AG04450 (cell line): ENCODE measurements at places on chromosomes 13 and 19.
A peak's percentile ranks its signal among the peaks of the same experiment; 100 is the strongest.

DNA sequence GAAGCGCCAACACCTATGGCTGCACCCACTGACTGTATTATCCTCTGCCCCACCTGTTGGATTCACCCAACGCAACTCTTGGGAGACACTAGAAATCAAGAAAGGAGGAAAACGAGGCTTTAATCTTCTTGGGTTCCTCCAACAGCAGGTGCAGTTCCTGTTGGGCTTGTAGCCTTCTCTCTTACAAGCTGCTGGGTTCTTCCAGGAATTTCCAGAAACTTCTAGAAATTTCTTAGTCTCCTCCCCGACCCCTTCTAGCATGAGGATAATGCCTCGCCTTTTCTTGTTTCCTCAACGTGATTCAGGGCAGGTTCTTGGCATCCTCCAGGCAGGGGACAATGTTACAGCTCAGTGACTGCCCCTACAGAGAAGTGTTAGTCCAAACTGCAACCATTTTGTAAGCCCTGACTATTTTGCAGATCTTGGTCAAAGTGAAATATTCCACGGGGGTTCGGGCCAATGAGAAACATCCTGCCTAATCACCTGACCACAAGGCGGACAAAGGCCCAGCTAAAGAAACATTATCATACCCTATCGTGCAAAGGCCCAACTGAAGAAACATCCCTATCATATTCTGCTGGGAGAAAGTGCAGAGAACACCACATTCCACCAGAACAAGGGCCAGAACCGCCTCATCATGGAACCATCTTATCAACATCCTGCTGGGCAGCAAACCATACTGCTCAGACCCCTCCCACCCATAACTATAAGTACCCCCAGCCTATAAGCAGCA, 614 bp upstream of the PNMA8A start:
- no peak for DNase-seq

- DNase-seq = no peak
Measured at GRCh38 chr19:13089139-13089856, 13.4 kb downstream of the LYL1 start.

DNA sequence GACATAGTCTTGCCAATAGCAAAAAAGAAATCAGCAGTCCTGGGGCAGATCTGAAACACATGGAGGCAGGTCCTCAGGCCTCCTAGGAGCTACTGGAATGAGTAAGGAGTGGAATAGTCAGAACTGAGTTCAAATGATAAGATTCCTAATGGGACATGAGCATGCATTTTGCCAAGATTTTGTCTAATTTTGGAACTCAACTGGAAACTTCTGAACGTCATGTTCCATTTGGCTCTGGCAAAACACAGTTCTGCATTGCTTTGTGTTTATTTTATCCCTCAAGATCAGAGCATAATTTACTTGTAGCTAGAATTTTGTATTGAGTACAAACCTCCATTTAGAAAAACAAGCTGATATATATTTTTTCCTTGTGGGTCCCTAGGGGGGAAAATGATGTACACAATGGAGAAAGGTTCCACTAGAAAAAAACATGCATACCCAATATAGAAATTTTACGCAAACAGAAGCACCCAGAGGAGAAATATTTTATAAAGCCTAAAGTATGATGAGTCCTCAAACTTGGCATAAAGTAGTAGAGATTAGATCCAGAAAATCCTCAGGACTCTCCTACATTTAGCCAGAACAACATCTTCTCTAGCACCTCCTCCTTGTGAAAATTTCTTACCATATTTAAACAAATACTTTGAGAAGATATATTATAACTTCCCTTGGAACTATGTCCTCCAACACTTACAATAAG, 149.0 kb upstream of the SERP2 start:
- no peak for DNase-seq

- DNase-seq = no peak
Measured at GRCh38 chr13:68369739-68370138, 1139.6 kb upstream of the PCDH9 start.

- no peak for DNase-seq
Measured at GRCh38 chr13:24745861-24746617, 17.9 kb upstream of the RNF17 start.

GRCh38 chr19:23758187-23759074, at the start of gene ZNF681:
Gene ZNF681 (minus strand): TSS chr19:23758891. CDS start chr19:23758749, 142 bp downstream.
- peak; percentile 61 for DNase-seq

DNA sequence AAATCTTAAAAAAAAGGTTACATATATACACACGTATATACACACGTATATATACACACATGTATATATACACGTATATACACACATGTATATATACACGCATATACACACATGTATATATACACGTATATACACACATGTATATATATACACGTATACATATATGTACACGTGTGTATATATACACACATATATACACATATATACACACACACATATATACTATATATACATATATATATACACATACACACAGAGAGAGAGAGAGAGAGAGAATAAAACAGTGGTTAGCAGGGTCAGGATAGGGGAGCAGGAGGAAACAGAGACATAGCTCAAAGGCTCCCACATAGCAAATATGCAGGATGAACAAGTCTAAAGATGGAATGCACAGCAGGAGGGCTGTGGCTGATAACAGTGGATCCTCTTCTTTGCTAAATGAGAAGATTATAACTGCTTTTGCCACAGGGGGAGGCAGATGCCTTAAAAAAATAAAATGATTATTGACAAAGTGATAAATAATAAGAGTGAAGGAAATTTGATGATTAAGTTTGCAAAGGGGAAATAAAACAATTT, 714.5 kb downstream of the UQCRFS1 start:
- DNase-seq = no peak

GRCh38 chr13:30746791-30747190, 11.4 kb downstream of the ALOX5AP start:
- DNase-seq = no peak

DNA sequence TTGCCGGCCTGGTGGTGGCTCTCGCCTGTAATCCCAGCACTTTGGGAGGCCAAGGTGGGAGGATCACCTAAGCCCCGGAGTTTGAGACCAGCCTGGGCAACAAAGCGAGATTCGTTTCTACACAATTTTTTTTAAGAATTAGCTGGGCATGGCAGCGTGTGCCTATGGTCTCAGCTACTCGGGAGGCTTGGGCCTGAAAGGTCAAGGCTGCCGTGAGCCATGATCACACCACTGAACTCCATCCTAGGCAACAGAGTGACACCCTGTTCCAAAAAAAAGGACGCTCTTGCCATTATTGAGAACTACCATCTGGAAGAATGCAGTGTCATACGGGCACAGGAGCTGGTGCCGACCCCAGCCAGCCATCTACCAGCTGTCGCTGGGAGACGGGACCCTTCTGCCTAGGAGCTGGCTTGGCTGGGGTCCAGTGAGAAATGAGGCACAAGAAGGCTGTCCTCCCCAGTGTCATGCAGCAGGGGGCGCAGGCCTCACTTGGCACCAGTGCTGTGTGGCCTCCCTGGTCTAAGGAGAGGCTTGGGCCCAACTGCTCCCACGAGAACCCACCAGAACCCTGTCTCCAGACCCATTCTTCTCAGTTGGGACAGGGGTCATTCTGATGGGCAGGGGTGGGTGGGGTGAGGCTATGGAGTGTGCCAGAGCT, 12.2 kb upstream of the RELB start:
- peak; percentile 8 for DNase-seq

DNA sequence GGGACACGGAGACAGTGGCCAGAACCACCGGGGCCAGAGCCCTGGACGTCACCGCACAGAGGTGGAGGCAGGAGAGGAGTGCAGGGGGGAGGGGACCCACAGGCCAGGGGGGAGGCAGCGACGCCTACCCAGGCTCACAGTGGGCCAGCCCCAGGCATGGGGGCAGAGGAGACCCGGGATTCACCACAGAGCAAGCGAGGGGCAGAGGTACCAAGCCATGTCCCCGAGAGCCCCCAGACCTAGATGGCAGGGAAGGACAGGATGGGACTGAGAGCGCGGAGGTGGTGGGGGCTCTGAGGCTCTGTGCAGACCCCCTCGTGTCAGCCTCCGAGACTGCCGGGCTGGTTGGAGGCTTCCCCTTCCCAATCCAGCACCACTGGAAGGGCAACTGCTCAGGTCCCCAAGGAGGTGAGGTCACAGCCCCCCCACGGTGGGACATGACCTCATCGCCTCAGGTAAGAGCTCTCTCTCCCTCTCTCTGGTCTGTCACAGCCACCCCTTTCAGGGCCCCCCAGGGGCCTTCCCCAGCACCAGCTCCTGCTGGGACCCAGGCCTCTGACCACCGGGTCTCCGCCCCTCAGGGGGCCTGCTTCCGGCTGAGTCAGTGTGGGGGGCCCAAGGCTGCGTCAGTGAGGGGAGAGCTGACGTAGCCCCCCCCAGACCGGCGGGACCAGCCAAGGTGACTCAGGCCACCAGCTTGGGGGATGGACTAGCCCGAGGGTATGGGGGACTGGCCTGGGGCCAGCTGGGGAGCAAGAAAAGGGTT, 2.2 kb upstream of the IL11 start:
- no peak for DNase-seq

DNA sequence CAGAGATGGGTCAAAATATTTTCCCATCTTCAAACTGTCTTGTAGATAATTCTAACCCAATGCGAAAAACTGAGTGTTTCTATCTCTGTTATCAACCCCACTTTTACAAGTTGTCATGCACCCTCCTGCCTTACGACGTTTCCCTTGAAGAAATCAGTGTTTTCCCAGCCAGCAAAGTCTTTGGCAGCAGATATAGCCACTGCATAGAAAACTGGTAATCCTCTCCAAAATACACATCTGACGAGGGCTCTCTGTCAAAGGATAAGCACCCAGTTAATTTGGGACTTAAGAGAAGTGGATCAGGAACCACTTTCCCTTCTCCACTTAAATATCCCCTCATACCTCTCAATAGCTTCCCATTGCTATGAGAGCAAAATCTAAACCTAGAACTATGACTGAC, 351.9 kb upstream of the MIR17HG start:
- no peak for DNase-seq

DNA sequence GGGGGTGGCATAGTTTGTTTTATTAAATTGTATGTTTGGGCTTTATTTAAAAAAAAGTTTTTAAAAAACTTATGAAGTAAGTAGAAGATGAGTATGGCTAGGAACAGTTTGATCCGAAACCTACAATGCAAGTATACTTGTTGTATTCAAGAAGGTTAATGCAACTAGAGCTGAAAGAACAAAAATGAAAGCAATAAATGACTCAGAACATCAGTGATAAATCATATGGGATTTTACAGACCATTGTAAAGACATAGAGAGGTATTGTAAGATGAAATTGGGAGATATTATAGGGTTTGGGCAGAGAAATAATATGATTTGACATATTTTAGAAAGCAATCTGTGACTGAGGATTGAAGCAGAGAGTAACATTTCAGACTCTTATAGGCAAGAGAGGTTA, 1135.3 kb downstream of the SLITRK5 start:
- no peak for DNase-seq

DNA sequence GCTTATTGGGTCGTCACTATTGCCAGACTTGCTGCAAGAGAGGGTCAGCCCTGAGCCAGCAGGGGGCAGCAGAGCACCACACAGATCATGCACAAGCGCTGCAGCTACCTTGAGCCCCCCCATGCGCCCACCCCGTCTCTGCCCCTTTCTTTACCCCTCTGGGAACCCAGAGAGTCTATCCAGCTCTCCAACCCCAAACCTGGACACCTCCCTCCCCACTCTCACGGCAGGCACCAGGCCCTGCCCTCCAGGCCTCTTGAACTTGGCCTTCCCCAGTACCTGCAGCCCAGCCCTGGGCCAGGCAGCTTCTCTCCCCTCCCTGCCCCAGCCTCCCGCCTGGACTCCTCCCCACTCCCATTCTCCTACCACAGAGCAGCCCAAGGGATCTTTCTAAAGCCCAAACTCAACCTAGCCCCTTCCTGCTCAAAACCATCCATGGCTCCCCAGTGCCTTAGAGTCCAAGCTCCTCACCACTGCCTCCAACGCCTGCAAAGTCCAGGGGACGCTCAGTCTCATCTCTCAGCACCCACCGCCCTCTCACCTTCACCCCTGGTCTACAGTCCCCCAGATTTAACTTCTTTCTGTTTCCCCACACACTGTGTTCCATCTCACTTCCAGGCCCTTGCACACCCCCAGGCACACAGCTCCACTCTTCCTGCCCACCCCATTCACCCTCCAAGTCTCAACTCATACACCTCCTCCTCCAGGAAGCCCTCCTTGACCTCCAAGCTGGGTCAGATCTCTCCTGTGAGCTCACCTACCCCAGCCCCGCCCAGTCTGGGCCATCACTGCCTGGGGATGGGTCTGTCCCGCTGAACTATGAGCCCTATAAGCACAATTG, 9.4 kb upstream of the CEACAM16 start:
- peak; percentile 34 for DNase-seq

DNA sequence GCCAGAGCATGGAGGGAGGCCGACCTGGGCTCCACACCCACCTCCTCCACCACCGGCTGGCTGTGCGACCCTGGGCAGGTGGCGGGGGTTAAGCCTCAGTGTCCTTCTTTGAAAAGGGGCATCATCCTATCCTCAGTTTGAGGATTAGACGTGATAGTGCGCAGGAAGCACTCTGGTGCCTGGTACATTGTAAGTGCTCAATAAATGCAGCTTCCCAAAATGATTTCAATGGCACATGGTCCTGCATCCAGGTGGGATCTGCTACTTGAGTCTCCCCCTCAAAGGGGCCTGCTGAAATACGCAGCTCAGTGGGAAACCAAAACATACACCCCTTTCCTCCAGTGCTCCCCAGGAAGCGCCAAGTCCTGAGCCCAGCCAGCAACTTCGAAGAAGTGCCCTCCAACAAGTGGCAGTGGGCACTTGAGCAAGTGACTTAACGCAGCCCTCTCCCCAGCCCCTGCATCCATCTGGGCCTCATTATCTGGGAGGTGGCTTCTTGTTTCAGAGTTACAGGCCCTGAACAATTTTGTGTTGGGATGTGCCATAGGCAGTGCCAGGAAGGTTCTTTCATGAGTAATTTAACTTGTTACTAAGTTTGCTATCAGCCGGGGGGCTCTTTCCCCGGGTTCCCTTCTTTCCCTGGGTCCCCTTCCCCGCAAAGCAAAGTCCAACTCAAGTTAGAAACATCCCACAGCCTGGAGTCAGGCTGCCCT, 17.9 kb downstream of the ACTN4 start:
- DNase-seq = no peak

GRCh38 chr13:90800082-90800746, 547.3 kb upstream of the MIR17HG start:
- no peak for DNase-seq

DNA sequence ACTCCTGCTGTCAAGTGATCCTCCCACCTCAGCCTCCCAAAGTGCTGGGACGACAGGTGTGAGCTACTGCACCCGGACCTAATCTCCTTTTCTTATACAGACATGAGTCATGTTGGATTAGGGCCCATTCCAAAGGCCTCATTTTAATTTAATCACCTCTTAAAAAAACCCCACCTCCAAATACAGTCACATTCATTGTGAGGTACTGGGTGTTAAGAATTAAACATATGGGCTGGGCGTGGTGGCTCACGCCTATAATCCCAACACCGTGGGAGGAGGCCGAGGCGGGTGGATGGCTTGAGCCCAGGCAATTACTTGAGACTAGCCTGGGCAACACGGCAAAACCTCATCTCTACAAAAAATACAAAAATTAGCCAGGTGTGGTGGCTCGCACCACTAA, 46.6 kb downstream of the PIN1 start:
- no peak for DNase-seq
